ENCODE measurements at places on chromosomes 12 and 14.

DNA sequence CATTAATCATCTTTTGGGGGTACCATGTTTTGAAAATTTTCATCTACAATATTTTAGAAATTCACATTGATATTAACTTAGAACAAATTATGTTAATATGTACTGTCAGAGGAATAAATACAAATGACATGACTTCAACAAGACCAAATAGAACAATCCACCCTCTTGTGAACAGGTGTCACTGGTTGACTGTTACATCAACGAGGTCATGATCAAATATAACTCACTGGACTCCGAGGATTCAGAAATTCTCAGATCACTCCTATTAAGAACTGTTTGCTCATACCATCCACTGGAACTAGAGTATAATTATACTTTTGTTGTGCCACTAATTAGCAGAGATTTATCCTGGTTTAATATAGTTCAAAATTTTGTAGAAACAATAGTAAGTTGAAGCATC, 318.8 kb downstream of the PRKD1 start:
- DNase-seq, result no peak

DNA sequence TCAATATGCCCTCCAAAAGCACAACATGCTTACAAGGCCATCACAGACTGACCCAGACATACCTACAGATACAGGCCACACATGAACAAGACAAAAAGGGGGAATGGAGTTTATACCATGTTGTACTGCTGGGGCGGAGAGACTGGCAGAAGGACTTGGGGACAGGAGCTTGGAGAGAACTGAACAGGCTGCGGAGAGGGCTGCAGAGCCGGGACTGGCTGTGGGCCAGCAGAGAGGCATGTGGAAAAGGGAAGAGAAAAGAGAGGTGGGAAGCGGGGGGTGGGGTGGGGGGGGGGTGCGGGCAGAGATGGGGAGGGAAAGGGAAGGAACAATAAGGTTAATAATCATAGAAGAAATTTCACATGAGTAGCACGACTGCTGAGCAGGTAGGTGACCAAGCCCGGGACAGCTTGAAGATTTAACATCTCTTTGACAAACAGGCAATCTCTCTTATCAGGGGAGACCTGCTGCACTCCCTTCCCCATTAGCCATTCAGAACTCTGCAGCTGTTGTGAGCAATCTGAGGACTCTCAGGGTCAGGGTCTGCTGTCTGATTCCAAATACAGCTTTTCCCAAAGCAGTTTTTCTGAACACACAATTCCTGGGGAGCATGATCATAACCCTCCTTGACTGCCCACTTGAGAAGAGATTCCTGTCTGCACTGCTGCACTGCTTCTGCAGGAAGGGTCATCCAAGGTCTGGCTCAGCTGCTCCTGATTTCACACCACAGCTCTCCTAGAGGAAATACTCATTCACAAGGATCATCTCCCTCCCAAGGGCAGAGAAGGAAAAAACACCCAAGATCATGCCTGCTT, 21.6 kb upstream of the STAC3 start:
- no peak for DNase-seq

GRCh38 chr12:62252576-62252975, 7.6 kb upstream of the USP15 start:
- no peak for DNase-seq

- peak; percentile 58 for DNase-seq
Observed at GRCh38 chr12:131950182-131950913, 606 bp downstream of the EP400 start.

DNA sequence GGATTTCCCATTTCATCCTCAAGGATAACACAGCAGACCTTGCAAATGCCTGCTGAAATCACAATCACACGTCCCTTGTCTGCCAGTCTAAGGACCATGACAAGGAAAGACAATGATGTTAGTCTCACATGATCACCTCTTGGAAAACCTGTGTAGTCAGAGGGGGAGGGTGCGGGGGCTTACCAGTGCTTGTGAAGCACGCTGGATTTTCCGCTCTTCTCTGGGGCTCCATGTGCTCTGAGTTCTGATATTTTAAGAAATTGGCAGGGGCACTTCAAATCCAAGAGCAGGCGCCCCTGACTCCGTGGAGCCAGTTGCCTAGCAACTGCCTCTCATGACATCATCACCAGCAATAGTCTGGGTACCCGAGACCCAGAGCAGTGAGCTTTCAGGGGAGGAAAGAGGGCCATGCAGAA, 200.9 kb upstream of the C14orf180 start:
- no peak for DNase-seq

- no peak for DNase-seq
Observed at GRCh38 chr14:101859538-101859902, 98.0 kb downstream of the PPP2R5C start.

DNA sequence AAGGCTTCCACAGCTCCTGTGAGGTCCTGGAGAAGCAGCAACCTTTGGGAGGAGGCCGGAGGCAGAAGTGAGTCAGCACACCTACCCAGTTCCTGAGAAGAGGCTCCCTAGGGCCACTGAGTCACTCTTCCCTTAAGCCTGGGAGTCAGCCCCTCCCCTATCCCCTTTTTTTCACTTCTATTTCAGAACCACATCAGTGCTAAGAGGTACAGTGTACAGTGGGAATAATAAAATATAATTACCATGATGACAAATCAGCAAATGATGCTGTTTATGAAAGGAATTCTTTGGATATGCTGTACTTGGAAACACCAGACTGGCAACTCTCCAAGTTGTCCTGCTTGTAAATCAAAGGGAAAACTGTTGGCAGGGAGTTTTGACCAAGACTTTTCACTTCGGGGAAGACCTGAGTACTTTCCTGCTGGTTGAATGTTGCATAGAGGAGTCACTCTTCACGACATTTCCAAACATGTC, 7.8 kb upstream of the TBPL2 start:
- DNase-seq, result peak; percentile 9
